ENCODE measurements at places on chromosomes 7 and 10. TPM values are rescaled to one million over a fixed set of nuclear protein-coding genes. Genes with fewer than 3 reads are reported as not detected.

The MMD2 gene
- not detected for total RNA-seq

The CLRN3 gene
- not detected for total RNA-seq

The TMEM236 gene
- 5.0 TPM for total RNA-seq

The CFAP69 gene
- 3.0 TPM for total RNA-seq

The CXCL12 gene
- total RNA-seq = 40.8 TPM

The RALA gene
- total RNA-seq = 53.4 TPM

The CRHR2 gene
- not detected for total RNA-seq

The SHH gene
- total RNA-seq = 10.1 TPM

The FAM131B gene
- 0.90 TPM for total RNA-seq

The CEP55 gene
- total RNA-seq = 0.35 TPM

The ANKRD2 gene
- 0.98 TPM for total RNA-seq

The HMX2 gene
- total RNA-seq = not detected

The CPN1 gene
- total RNA-seq = not detected

The HABP2 gene
- total RNA-seq = 3.6 TPM

The SORBS1 gene
- total RNA-seq = 50.7 TPM

DNA sequence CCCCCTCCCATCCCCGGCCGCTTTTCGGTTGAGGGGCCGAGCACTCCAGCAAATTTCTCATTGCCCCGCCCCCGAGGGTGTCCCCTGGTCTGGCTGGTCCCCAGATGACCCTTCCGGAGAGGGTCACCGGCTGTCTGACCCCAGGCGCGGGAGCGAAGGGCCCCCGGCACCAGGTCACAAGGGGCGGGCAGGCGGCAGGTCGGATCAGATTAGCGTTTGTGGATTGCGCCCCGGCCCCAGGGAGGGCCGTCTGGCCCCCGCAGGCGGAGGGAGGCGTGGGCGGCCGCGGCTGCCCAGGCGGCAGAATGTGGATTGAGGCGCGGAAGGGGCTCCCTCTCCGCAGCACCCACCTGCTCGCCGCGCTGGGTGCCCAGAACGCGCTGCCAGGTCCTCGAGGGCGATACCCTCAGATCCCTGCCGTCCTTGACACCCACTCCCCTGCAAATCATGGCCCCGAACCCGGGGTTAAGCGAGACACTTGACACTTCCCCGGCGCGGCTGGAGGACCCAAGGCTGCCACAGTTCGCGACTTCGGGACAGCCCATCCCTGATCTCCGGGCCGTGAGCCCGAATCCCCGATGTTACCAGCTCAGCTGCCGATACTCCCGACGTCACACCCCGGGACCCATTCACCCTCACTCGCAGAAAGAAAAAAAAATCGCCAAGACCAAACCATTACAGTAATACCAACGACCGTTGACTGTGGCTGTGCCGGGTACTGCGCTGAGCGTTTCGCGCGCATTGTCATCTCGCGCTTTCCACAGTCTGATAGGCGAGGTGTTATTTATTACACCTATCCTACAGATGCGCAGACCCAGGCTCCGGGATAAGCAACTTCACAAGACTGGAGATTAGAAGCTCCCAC, 953 bp downstream of the NODAL start:
- DNase-seq = no peak

- DNase-seq = no peak
These were observed 3.6 kb downstream of the ADGRA1 start for GRCh38 chr10:133091316-133091715.

DNA sequence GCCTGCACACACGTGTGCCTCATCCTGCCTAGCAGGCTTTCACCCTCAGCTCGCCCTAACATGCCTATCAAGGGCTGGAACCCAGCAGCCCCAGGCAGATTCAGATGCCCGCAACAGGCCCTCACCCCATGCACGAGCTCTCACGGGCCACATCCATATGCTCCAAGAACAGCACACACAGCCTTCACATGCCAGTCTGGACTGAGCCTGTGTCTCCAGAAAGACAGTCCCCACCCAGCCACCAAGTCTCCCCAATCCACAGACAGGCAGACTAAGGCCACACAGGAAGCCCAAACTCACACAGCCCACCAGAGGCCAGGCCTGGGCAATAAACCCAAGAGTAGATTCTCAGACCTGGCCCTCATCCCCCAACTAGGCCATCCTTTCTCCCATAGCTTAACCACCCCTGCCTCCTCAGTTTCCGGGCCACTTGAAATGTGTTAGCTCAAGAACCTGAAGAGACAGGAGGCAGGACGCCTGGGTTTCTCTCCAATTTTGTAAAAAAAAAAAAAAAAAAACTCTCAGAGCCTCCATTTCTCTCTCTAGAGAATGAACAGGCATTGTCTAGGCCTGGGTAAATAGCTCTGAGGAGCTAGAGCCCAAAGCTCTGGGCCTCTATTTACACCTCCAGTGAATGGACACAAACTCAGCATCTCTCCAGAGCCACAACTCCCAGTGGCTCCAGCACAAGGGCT, 6.8 kb downstream of the LDB1 start:
- DNase-seq = no peak

- DNase-seq = peak; percentile 75
These were observed 41.6 kb upstream of the FAM20C start for GRCh38 chr7:150811-151221.

GRCh38 chr7:12296051-12296570, 85.0 kb downstream of the TMEM106B start:
- no peak for DNase-seq

GRCh38 chr7:95141755-95142154, 182.6 kb downstream of the PON1 start:
- DNase-seq = no peak

DNA sequence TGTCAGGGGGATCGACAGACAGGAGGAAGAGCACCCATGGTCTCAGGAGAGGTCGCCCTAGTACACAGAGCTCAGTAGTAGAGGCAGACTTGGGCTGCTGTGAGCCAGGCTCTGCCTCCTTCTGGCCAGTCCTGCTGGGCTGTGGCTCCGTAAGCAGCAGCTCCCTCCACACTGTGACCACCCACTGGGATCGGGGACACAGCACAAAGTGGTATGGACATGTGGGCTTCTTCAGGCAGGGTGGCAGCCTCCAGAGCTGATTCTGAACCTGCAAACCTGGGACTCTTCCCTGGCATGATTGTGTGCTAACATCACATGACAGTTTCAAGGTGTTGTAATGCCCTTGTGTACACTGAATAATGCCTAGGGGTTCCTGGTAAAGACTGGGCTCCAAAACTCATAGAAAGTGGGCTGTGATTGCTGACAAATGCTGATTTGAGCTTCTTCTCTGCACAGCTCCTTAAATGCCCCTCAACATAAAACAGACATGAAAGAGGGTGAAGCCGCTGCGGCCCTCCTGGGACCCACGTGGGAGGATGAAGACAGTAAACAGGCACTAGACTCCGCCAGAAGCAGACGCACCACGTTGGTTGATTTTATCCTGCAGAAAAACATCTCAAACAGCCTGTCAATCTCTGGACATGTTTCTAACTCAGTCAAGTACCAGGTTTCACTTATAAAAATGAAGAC, 76.7 kb downstream of the GPR26 start:
- no peak for DNase-seq

DNA sequence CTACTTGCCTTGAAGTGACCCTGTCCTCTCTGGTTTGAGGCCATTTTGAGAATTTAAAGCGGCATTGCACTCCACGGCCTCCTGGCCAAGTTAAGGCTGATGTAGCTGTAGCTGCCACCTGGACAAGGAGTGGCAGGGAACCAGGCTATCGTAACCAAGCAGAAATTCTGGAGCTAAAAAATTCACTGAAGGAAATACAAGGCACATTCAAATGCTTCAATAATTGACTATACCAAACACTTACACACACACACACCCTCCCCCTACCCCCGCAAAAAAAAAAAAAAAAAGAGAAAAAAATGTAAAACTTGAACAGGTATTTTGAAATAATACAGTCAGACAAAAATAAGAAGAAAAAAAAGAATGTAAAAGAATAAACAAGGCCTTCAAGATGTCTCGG, 409.0 kb upstream of the SEMA3A start:
- DNase-seq = no peak

- DNase-seq = no peak
These were observed 444.4 kb downstream of the GATA3 start for GRCh38 chr10:8498881-8499280.

DNA sequence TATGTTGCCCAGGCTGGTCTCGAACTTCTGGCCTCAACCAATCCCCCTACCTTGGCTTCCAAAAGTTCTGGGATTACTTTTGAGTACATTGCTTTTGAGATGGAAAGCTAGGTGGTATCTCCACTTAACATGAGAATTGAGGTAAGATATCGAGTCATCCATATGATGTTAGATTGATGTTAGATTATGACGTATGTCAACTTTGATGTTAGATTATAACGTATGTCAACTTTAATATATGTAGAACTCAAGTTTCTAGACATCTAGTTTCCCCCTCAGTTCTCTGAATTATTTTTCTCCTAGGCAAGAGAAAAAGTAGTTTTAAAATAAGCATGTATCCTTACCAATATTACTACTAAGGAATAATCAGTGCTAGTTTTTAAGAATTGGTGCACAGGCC, 20.0 kb downstream of the SHOC2 start:
- no peak for DNase-seq

DNA sequence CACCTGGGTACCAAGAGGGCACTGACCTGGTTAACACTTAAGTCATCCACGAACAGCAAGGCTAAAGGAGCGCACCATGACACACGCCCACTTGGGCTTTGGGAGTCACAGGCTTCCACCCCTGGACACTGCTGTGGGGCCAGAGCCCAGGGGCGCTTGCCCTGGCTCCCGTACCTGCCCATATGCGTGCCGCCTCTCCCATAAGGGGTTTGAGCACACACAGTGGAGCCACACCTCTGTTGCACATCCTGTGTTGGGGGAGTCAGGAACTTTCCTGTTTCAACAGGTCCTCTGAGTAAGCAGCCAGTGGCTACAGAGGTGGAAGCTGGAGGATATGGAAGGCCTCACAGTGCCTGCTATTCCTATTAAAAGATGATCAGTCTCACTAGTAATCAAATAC, 152.0 kb downstream of the REEP3 start:
- no peak for DNase-seq

DNA sequence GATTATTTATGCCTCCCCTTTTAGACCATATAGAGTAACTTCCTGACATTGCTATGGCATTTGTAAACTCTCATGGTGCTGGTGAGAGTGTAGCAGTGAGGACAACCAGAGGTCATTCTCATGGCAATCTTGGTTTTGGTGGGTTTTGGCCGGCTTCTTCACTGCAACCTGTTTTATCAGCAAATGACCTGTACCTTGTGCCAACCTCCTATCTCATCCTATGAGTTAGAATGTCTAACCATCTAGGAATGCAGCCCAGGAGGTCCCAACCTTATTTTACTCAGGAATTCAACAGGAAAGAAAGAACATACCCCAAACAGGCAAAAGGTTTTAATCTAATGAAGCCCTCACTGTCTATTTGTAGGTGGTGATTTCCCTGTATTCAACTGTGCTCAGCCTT, 205.4 kb upstream of the YAE1 start:
- no peak for DNase-seq

DNA sequence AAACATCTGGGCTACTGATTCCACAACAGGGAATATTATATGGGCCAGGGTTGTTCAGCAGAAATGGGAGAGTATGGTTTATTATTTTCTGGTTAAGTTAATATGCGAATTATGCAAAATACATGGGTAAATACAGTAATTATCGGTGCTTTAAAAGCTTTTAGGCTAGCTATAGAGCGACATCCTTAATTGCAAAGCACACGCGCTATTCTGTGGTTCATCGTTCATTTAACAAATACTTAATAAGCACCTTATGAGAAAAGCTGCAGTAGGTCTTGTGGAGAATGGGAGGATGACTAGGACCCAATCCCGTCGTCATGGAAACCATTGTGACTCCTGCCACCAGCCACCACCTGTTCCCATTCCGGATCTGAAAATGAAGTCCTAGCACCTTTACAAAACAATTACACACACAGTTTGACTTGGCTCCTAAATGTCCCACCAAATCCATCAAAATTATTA, 623 bp upstream of the CEP41 start:
- no peak for DNase-seq

DNA sequence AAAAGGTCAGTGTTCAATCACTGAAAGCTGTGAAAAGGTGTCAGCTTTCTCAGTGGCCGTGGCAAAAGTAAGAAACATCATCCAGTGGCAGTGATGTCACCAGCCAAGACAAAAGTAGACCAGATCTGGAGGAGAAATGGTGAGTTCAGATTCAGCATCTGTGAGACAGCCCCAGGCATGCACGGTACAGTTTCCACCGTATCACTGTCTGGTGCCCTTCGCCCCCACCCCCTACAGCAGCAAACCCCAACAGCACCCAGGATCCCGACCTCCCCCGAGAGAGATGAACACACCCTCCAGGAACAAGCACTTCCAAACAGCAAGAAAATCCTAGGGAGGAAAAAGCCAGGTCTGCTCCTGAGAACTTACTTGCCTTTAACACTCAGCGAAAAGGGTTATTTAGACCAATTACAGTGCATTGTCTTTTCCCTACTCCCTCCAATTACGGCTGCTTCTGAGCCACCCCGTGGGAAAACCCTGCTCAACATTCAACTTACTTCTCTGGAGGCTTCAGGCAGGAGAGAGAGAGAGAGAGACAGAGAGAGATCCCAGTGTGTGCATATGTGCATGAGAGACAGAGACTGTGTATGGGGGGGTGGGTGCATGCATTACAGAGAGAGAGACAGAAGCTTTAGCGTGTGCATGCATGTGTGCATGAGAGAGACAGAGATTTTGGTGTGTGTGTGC, 189.6 kb downstream of the GRID1 start:
- peak; percentile 19 for DNase-seq

DNA sequence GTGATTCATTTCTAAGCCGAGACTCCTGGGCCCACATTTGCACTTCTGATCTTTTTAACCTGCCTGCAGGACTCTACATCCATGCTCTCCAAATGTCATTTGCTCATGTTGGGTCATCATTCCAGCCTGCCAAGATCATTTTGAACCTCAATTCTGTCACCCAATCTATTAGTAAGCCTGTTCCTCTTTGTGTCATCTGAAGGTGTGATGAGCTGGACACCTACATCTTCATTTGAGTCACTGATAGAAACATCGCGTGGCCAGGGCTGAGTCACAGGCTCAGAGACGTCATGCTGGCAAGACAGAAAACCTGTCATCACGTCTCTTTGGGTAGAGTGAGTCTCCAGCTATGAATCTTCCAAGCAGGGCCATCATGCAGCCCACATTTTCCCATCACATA, 65.3 kb upstream of the SLF2 start:
- DNase-seq = no peak

- DNase-seq = no peak
These were observed 132.4 kb upstream of the RHEB start for GRCh38 chr7:151652111-151652510.

DNA sequence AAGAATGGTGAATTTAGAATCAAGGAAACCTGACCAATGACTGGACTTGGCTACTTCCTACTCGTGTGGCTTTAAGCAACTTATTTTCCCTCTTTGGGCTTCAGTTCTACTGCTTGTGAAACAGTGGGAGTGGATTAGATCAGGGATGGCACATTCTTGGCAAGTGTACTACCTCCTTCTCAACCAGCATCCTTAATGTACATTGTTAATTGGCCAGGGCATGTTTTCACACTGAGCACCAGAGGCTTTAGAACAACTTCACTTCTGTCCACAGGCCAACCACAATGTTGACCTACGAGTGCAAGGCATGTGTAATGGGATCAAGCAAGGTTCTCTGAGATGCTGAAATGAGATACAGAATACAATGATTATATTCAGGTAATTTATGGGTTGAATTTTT, 315.3 kb downstream of the ADRA2A start:
- no peak for DNase-seq
